ENCODE measurements at places on chromosomes 1 and 21.

DNA sequence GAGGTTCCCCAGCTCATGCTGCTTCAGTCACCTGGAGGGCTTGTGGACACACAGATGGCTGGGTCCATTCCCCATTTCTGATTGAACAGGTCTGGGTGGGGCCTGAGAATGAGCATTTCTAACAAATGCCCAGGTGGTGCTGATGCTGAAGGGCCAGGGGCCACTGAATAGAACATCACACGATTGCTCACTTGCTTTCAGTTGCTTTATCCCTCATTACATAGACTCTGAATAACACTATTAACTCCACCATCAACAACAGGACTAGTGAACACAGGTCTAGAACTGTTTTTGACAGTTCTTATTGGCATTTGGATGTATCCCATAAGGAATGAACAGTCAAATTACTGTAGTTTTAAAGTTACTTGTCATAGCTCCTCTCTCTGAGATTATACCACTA lies 12.1 kb downstream of the TRAPPC10 start:
- no peak for DNase-seq

- no peak for DNase-seq
Observed at GRCh38 chr1:195030793-195031192, 1577.4 kb downstream of the KCNT2 start.

DNA sequence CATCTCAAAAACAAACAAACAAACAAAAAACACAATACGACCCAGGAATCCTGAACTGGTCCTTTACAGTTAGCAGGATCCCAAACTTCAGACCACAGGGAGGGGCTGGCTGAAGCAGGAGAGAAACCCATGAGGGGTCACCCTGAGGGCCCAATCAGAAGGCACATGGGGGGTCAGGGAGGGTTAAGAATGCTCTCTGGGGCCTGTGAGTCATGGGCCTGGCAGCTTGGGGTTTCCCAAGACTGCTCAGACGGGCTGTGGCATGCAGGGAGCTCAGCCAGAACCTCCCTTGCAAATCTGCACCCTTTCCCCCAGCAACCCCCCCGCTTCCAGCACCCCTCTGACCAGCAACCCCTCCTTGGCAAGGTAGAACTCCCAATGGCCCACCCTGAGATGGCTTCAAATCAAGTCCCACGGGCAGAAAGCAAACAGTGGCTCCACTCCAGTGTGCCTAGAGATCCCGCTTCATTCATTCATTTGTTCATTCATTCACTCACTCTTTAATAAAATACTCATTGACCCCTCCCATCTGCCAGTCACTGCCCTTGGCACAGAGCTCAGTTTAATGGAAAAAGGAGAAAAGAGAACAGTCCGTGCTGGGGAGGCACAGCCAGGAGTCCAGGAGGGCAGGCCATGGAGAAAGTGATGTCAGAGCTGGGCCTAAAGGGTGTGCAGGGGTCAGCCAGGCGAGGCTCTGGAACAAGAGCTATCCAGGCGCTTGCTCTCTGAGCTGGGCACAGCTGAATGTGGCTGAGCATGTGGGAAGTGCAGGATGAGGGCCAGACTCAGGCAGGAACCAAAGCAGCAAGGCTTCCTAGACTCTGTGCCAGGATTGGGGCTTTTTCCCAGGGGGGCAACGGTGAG lies 8.2 kb downstream of the UQCRHL start:
- DNase-seq, result no peak

GRCh38 chr21:38741092-38741949 lies 64.4 kb upstream of the ETS2 start:
- DNase-seq, result no peak

DNA sequence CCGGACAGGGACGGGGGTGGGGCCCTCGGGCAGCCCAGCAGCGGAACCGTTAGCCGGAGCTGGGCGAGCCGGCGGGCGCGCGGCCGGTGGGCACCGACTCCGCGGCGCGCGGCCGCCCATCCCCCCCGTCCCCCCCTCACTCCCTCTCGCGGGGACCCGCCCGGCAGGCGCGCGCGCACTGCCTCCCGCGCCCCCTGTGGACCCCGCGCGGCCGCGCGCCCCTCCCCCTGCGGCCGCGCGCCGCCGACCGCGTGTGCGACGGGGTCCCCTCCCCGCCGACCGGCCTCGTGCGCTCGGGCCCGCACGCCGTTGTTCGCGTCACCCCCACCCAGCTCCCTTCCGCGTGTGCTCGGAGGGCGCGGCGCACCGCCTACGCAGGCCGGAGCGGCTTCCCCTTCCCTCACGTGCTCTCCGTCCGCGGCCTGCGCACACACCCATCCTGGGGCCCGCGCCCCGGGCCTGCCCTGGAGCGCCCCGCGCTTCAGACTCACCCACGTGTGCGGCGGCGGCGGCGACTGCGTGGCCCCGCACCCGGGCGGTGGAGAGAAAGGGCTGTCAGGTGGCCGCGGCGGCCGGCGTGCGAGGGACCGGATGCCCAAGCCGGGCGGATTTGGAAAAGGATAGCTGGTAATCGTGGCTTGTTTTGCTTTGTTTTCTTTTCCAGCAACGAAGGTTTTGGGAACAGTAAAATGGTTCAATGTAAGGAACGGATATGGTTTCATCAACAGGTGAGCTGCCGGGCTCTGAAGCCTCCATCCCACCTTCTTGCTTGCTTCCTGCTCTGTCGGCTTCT lies 717 bp downstream of the YBX1 start:
- peak; percentile 78 for DNase-seq

DNA sequence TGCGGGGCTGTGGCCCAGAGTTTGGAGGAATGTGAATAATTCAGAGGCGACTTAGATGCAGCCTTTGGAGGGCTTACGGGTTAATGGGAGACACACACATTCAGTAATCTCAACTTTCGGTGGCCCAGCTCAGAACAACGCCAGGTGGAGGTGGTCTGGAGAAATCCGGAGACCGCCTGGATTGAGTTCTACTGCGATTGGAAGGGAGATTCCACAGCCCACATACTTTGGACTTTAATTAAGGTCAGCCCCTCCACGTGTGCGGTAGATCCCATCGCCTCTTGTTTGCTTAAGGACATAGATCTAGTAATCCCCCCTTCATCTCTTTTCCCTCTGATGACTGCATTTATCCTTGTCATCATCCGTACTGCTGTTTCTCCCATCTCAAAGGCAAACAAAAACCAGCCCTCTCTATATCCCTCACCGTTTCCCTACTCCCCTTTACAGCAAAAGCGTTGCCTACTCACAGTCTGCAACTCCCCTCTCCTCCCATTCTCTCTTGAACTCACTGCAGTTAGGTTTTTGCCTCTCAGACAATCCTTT lies 720 bp upstream of the BSDC1 start:
- no peak for DNase-seq

DNA sequence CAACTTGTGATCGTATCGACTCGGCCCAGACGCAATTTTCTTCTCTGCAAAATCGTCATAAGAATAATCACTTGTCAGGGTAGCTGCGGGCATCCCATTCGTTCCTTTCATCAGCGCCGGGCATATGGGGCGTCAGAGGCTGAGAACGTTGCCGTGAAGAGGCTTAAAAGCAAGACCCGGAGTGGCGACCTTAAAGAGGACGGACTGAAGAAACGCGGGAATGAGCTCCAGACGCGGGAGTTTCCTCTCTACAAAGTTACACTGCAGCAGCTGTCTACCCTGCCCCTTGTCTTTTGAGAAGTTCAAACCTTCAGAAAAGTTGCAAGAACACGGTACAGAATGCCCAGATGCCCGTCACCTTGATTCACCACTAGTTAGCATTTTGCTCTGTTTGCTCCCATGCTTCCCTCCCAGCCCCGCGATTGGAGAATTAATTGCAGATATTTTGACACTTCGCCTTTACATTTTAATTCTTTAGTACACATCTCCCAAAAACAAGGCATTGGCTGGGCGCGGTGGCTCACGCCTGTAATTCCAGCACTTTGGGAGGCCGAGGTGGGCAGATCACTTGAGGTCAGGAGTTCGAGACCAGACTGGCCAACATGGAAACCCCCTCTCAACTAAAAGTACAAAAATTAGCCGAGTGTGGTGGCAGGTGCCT lies 967 bp downstream of the CENPS start:
- no peak for DNase-seq

DNA sequence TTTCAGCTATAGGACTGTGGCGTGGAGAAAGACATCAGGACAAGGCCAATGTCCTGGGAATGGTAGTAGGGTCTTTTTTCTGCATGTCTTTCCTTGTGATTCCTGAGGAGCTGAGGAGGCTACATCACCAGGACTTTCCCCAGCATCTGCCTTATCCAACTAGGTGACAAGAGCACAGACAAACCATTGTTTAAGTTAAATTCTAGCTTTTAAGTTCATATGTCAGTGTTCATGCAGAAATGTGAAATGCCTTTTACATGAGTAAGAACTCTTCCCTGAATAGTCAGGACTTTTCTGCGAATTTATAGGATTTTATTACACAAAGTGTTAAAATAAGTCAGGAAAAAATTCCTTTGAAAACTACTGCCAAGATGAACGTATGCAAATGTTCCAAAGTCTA lies 154.2 kb downstream of the PTGER3 start:
- no peak for DNase-seq

GRCh38 chr1:6922096-6922931 lies 137.1 kb downstream of the CAMTA1 start:
- no peak for DNase-seq

GRCh38 chr1:52164604-52165003 lies 22.7 kb downstream of the ZFYVE9 start:
- DNase-seq, result no peak

- no peak for DNase-seq
Observed at GRCh38 chr1:4836574-4836973, 182.2 kb downstream of the AJAP1 start.

GRCh38 chr1:224431726-224432125 lies 2.9 kb downstream of the WDR26 start:
- DNase-seq, result no peak

DNA sequence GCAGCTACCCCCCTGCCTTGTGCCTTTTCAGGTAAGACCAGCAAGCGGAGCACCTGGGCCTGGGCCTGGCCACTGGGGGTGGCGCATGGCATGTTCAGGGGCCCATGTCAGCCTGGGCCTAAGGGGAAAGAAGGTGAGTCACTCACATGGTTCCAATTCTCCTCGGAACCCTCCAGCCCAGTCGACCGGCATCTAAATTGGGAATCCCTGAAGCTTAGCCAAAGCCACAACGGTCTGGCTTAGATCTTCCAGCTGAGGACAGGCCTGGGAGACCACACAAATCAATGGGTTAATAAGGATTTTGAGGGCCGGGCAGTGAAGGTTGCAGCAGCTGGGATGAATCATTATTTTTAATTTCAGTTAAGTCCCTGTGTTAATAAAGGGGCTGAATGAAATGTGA lies 145.1 kb upstream of the SMYD2 start:
- no peak for DNase-seq

- no peak for DNase-seq
Observed at GRCh38 chr1:59150577-59151386, 146.1 kb upstream of the FGGY start.

DNA sequence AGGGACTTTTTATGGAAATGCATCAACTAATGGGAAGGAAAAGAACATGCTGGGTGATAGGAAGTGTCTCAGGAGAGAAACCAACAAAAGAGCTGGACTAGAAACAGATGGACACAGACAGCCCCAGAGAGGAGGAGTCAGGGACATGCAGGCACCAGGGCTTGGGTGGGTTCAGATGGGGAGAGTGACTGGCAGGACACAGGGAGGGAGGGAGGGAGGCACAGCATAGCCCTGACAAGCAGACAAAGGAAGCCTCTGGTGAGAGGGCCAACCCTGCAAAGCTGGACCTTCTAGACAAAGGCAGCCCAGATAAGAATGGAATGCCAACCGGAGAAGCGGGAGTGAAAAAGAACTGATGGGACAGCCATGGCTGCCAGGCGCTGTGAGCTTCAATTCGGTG lies 568.8 kb downstream of the AJAP1 start:
- DNase-seq, result no peak

- no peak for DNase-seq
Observed at GRCh38 chr1:181559142-181559541, 75.8 kb downstream of the CACNA1E start.

- DNase-seq, result no peak
Observed at GRCh38 chr1:36352910-36353878, 29.7 kb upstream of the EVA1B start.

DNA sequence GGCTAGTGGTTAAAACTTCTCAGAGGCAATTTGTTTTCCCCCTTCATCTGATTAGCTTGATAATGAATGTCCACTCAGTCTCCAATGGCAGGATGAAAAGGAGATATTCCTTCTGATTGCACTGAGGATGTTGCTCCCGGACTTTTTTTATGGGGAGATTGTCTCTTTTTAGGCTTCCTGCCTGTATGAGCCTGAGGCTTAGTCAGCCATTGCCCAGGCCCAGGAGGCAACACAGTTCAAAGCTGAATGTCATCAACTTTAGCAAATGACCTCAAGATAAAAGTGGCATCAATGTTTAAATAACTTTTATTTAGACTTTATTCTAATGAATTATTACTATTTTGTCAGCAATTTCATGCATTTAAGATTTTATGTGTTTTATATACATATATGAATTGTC lies 162.9 kb upstream of the PTBP2 start:
- no peak for DNase-seq

DNA sequence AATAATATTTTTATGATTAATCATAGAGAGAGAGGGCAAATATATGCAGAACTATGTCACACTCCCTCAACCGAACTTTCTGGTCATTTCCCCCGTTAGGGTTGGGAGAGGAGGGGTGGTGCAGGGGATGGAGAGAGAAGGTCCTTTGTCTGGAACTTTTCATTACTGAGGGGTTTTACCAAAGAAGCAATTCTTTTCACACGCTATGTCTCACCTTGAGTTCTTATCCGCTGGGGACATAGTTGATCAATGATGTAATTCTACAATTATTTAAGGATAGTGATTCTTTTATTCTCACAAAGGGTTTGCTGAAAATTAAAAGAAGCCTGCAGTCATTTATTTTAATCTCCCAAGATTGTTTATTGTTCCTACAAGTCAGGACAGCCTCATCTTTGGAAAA lies 98.3 kb upstream of the RUNX1 start:
- no peak for DNase-seq

DNA sequence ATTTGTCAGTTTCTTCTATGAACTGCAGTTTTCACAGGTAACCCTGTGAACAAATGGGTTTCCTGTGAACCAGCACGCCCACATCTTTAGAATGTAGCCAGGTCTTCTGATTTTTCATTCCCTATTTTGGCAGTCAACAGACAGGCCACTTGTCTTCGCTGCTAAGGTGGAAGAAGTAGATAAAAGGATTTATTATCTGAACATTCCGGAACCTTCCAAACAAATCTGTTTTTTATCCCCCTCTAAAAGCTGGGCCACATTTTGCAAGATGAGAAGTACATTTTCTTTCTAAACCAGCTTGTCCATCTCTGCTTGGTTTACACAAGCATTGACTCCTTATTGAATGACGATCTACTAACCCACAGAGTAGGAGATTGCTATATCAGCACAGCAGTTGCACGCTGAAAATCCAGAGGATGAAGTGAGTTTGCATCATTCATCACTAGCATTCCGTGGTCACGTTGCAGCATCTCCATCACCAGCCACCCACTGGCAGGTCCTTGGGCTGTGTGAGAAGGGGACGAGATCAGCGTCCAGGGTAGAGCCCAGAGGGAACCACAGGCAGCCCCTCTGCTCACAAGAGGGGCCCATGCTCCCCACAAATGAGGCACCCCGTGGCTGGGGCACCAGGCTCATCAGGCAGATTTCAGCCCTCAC lies 83.5 kb downstream of the TOMM20 start:
- no peak for DNase-seq

GRCh38 chr1:155455588-155456195 lies 106.9 kb downstream of the ASH1L start:
- DNase-seq, result no peak
